ENCODE measurements at places on chromosomes 1 and 21. TPM values are rescaled to one million over a fixed set of nuclear protein-coding genes. Genes with fewer than 3 reads are reported as not detected.

NUDT4B gene
- 19.9 TPM for total RNA-seq

TSPAN1 gene
- 0.18 TPM for total RNA-seq

SCCPDH gene
- 46.9 TPM for total RNA-seq

SPATA21 gene
- total RNA-seq: not detected

SRSF11 gene
- 94.5 TPM for total RNA-seq

GRCh38 chr1:204837440-204838084 is 33.1 kb upstream of the NFASC start:
- peak; percentile 52 for DNase-seq

DNA sequence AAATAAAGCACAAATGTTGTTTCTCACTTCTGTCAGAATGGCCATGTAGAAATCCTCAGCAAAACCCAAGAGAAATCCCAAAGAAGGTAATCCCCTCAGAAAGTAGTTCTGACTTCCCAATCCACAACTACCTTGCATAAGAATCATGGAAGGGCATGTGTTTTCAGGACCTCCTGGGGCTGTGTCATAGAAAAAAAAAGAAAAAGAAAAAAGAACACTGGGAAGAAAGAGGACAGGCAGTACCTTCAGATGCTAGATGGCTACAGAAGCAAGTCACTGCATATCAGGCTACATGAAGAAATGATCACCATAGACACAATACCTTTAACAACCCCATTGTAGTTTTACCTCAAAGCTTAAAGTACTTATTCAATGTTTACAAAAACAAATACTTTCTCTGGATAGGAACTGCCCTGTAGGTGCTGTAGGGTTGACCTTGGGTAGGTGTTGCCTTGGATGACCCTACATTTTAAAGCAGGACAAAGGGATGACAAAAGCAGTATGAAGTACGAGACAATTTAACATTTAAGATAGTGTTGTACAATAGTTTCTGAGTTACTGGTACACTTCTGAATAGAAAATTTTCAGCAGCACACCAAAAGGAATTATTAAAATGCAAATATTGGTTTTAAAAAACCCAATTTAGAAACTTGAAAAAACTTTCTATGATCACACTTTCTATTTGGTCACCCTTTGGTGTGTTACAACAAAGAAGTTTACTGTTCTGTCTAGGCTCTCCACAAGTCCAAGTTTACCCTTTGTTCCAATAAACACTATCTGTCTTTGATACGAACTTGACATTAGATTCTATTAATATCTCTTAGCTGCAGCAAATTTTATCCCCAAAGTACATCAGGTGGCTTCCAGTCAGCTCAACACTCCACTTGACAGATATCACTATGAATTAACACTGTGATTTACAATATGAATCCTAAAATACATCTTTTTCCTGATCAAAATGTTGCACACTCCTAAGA is 5.0 kb downstream of the TRIT1 start:
- DNase-seq: no peak

DNA sequence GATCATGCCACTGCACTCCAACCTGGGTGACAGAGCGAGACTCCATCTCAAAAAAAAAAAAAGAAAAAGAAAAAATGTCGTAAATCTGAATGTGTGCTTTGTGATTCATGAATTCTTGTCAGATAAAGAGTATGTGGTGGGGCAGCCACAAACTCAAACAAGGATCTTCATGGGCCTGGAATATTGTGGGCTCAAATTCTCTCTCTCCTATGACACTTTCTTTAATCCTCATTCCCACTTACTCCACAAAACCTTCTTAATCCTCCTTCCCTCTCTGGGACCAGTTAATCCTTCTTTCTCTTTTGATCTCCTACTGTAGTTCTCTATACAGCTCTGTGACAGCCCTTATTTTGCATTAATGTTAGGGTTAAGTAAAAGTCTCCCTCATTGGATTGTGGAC is 112.3 kb downstream of the AK5 start:
- peak; percentile 76 for DNase-seq

- peak; percentile 30 for DNase-seq
Measured at GRCh38 chr1:226738421-226738994, 574 bp downstream of the ITPKB start.

- no peak for DNase-seq
Measured at GRCh38 chr1:246772686-246773085, 48.5 kb downstream of the SCCPDH start.

DNA sequence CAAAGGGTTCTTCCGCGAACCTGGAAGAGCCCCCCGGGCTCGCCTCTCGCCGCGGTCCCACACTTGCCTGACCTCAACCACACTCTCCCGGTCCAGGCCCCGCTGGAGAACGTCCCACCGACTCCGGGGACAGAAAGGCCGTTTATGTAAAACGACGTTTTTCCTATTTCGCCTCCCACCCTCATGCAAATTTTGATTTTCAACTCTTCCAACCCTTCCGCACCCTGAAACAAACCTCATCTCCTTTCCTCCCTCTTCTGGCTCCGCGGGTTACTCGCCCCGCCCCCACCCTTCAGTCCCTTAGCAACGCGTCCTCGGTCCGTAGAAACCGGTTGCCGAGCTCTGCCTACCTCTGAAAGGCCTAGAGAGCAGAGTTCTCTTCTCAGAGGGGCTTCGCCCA is at the start of gene C1orf141:
TSS of gene C1orf141 (minus strand) at position 276 of the 400 bp plus-strand sequence. CDS start 7,730 bp downstream, outside the sequence.
- DNase-seq: no peak

- DNase-seq: peak; percentile 77
Measured at GRCh38 chr1:56584910-56585528, 5.7 kb upstream of the PLPP3 start.

GRCh38 chr1:246428542-246429308 is 78.4 kb downstream of the SMYD3 start:
- peak; percentile 93 for DNase-seq

GRCh38 chr1:244353551-244354091 is 98.1 kb downstream of the ADSS2 start:
- DNase-seq: peak; percentile 97

DNA sequence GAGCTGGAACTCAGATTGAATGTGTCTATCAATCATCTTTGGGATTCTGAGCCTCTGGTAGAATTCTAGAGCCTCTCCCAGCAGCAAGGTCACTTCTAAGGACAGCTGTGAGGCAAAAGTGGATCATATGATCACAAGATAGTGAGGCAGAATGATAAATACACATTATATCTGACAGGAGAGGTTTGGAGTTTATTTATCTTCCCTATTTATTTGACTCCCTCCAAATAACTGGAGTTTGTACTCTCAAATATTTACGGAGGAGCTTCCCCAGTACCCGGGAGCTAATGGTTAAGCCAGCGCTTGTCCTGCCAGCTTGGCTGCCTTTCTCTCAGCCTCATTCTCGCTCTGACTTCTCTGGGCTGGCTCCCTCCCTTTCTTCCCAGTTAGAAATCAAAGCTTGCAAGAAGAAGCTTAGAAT is 2.3 kb downstream of the HMGCS2 start:
- DNase-seq: no peak

DNA sequence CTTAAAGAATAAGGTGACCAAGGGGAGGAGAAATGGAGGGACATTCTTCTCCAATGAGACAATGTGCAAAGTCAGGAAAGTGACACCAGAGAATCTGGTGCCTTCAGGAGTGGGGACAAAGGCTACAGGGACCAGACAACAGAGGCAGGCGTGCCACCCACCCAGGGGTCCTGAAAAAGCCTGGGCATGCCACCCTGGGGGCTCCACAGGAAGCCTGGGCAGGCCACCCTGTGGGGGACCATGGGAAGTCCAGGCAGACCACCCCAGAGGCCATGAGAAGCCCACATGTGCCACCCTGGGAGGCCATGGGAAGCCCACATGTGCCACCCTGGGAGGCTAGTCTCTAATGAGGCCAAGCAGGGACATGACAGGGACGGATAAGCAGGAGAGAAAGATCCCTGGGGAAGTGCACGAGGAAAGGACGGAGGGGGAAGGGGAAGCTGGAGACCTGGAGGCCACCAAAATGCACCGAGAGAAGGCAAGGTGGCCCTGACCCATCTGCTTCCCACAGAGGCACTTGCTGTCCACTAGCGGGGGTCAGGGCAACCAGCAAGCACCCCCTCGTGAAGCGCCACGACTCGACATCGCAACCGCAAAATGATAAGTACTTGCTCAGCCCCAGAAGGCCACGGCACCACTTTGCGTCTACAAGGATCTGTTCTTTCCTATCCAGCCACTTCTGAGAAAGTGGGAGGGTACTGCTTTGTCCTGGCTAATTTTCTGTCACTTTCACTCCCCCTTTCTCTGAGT is 7.2 kb upstream of the PDE9A start:
- no peak for DNase-seq

DNA sequence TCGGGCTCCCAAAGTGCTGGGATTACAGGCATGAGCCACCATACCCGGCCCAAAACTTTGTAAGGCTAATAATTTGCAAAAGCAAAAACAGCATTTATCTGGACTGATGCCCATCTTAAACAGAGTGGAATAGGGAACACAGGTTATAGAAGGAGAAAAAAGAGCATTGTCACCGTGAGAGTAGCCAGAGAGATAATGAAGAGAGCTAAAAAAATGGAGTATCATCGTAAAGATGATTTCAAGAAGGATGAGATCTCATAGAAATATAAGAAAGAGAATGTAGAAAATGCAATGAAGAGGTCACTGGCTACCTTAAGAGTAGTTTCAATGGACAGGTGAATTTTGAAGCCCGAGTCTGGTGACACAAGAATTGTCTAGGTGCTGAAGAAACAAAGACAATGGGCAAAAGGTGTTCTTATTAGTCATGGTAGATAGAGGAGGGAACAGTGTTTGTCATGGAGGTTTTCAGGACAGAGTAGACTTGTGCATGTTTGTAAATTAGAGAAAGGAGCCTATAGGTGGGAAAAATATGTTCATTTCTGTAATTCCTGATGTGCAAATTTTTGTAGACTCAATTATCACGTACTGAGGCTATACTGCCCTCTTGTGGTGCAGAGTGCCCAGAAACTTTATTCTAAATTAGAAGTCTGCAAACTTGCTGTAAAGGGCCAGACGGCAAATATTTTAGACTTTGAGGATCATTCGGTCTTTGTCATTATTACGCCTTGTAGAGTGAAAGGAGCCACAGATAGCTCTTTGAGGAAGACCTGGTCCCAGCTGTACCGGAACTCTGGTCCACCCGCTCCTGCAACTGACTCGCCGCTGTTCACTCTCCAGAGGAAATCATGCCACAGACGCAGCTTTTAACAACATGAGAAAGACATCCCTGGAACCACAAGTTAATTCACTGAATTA is 8.1 kb upstream of the TMEM183A start:
- peak; percentile 52 for DNase-seq

GRCh38 chr1:47753808-47754207 is 243.4 kb downstream of the TRABD2B start:
- no peak for DNase-seq

- DNase-seq: peak; percentile 12
Measured at GRCh38 chr1:153842006-153842471, 66.8 kb downstream of the SLC27A3 start.

- no peak for DNase-seq
Measured at GRCh38 chr1:8206391-8206790, 111.5 kb upstream of the SLC45A1 start.

GRCh38 chr1:1757422-1758058 is 20.7 kb downstream of the NADK start:
- no peak for DNase-seq

- no peak for DNase-seq
Measured at GRCh38 chr1:30754684-30755171, 2.8 kb downstream of the LAPTM5 start.
